ENCODE measurements at places on chromosomes 11 and 22.

DNA sequence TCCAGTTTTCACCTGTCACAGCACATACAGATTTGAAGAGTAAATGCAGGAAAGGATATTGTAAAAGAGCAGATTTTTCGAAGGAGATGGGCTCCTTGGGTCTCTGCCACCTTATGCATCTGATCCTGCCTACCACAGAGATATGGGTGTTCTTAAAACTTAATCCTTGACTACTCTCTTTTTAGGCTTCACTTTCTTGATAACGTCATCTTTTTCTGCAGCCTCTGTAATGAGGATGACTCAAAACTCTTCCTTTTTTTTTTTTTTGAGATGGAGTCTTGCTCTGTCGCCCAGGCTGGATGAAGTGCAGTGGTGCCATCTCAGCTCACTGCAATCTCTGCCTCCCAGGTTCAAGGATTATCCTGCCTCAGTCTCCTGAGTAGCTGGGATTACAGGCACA, 7.8 kb downstream of the PRR14L start:
- no peak for DNase-seq

DNA sequence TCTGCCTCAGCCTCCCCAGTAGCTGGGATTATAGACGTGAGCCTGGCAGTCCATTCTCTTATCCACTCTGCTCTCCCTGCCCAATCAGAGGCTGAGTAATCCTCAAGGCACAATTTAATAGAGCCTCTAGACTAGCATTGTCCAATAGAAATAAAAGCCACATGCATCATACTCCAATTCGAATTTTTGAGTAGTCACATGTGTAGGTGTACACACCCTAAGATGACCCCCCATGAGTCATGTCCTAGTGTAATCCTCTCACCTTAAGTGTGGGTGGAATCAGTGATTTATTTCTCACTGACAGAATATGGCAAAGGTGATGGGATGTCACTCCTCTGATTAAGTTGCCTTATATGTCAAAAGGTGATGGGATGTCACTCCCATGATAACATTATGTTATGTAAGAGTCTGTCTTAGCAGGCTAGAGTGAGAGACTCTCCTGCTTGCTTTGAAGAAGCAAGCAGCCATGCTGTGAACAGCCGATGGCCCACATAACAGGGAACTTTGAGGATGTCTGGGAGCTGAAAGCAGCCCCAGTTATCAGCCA, 61.3 kb downstream of the MN1 start:
- DNase-seq: no peak

GRCh38 chr11:67373648-67374570, 511 bp upstream of the CLCF1 start:
- peak; percentile 79 for DNase-seq

DNA sequence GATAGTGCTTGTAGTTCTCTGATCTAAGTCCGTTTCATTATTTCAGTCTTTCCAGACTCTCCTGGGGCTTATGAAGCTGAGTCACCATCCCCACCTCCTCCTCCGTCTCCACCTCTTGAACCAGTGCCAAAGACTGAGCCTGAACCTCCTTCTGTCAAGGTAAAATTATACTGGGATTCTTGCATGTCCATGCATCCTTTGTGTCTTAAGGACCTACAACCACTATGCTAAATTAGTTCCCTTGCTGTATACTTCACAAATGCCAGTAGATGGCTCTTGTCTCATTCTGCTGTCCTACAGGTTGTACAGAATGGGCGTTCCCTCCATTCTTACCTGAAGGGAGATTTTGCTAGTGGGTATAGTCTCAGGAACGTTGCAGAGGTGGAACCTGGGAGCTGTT, 42.2 kb downstream of the POLD3 start:
- DNase-seq: no peak

DNA sequence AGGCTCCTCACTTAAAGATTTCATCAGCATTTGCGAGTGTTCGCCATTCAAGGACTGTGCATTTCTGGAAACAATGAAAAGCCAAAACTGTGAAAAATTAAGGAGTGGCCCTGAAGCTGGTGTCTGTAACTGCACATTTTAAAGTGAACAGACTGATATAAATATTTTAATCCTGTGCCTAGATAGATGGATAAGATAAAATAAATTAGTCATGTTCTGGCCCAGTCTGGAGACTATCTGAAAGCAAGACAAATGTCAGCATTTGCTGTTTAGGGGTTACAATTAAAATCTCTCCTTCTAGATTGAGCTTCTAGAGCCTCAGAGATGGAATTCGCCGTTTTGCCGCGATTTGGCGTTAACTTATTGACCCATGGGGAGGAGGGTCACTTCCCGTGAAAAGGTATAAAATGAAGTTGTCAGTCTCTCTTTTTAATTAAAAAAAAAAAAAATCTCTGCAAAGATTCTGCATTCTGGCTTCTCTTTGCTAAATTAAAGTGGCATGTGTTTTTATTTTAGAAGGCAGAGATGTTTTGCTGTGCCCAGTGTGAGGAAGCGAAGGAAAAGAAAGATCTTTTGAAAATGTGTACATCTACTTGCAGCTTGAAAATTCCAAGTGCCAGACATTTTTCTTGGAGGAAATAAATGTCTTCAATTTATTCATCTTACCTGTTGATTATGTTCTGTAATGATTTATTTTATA, 79.7 kb upstream of the WNT7B start:
- DNase-seq: no peak

- no peak for DNase-seq
Observed at GRCh38 chr22:48849219-48849912, 978.3 kb downstream of the BRD1 start.

DNA sequence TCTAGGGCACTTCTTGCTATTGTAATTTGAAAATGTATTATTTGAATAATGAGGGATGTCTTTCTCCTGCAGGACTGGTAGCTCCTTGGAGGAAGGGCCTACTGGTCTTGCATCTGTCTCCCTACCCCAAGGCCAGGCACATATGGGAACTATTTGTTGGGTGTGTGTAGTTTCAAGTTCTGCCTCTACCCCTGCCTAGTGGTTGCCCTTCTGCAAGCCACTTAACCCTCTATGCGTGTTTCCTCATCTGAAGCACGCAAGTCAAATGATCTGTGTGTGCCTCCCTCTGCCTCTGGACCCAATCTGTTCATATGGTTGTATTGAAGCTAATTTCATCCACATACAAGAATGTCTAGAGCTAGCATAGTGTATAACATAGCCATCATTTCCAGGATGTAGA, 67.0 kb downstream of the WNT11 start:
- DNase-seq: no peak

DNA sequence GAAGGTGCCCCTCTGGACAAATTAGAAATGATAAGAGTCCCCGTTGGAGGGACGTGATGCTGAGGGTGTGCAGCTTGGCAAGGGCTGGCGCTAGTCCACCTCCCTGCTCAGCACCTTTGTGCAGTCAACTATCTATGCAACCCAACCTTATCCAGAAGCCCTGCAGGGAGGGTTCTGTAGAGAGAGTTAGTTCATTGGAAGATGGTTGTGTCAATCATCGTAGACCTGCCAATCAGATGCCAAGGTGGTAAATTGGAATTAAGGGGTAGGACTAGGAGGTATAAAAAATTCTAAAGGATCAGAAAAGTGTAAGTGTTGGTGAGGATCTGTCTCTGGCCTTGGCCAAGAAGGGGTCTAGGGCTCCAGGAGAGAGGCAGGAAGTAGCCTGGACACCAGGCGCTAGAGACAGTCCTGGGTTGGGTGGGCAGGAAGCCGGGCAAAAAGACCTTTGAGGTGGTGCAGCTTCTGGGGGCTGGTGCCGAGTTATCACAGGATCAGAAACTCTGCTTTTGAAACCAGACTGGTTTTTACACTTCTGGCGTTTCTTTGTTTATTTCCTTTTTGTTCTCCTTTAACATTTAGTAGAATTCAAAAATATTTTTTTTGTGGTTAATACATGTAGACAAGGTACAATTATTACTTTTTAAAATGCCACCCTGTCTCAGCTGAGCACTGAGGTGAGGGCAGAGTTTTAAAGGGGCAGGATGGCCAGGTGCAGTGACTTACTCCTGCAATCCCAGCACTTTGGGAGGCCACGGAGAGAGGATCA, 1.6 kb downstream of the C1QTNF6 start:
- no peak for DNase-seq

GRCh38 chr11:61404103-61404502, 11.7 kb downstream of the TMEM216 start:
- DNase-seq: no peak

DNA sequence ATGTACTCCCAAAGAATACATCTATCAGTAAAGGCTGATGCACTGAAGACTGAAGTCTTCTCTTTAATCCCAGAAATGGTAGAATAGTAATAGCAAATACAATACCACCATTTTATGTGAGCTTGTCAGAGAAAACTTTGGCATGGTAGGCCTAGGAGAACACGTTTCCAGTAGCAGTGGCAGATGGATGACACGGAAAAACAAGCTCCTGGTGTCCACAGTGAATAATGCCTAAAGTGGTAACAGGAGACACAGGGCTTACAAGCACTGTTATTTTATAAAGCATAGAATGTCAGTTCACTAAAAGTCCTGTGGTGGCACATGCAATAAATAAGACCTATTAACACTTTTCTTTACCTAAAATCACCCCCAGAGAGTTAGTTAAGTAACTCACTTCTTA, 277.6 kb downstream of the TTC28 start:
- DNase-seq: no peak

DNA sequence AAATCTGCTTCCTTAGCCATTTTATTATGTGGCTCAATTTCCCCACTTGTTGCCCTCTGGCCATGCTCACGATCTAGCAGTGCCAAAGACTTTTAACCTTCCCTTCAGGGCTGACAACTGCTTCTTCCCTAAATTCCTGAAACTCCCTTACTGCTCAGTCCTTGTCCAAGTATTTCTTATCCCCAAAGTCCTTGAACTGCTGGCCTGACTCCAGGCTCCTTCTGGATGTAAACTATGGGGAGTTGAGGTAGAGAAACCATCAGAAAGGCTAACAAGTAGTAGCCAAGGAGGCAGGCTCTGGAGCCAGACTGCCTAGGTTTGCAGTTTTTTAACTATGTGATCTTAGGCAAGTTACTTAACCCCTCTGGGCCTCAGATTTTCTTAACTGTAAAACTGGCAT, 258.7 kb upstream of the CCDC90B start:
- DNase-seq: no peak

GRCh38 chr11:62001450-62002191, 34.2 kb upstream of the FTH1 start:
- DNase-seq: no peak

DNA sequence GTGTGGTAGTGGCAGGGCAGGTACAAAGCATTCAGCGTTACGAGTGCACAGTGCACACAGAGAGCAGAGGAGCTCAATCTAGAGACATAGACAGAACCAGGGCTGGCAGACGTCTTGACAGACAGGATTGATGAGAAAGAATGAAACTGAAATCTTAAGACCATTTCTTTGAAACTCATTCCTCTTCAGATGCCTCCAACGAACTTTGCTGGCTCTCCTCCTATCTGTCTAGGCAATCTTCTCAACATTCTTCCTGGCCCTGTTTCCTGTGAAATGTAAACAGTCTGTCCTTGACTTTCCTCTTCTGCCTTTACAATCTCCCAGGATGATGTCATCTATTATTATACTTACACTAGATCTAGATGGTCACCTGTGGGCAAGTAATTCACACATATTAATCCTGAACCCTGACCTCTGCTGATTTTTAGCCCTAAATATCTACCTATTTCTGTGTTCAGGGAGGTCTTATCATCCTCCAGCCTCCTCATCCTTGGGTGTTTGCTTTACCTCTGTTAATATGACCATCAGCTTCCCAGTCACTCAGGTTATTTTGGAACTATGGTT, 119.5 kb downstream of the ENTHD1 start:
- peak; percentile 12 for DNase-seq

GRCh38 chr11:16818284-16818683, 79.8 kb downstream of the C11orf58 start:
- DNase-seq: no peak

DNA sequence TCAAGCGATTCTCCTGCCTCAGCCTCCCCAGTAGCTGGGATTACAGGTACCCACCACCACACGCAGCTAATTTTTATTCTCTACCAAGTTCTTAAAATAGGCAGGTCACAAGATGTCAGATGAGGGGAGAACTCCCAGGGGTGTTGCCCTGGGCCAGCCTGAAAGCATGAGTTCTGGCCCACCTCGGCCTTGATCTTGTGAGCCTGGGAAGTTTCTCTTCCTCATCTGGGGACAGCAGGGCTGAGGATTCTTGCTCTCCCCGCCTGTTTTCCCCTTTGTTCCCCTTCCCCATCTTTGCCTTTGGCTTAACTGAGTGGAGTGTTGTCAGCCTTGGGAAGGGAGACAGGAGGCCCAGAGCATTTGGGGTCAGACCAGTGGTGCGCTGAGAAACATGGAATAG, 3.5 kb downstream of the PDXP start:
- no peak for DNase-seq

- no peak for DNase-seq
Observed at GRCh38 chr11:125226706-125227105, 62.2 kb downstream of the PKNOX2 start.

DNA sequence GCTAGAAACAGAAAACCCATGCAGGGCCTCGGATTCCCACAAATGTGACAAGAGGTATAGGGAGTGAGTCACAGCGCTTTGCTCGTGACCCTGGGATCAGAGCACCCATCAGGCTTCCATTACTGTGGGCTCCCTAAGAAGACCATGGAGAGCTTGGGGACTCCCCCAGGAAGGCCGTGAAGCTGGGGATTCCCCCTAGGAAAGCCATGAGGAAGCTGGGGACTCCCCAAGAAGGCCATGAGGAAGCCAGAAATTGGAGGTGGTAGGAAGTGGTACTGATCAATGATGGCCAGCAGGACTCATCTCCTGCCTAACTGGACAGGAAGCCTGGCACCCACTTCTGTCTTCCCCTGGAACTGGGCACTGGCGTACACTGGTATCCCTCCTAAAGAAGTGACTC, 10.1 kb upstream of the DCPS start:
- no peak for DNase-seq

GRCh38 chr11:7690648-7691047, 15.6 kb downstream of the OVCH2 start:
- DNase-seq: no peak

- no peak for DNase-seq
Observed at GRCh38 chr11:10002221-10002620, 291.8 kb downstream of the SBF2 start.

GRCh38 chr22:46185283-46185682, 35.0 kb downstream of the PPARA start:
- DNase-seq: no peak

GRCh38 chr11:86792150-86792549, 8.2 kb upstream of the PRSS23 start:
- no peak for DNase-seq

DNA sequence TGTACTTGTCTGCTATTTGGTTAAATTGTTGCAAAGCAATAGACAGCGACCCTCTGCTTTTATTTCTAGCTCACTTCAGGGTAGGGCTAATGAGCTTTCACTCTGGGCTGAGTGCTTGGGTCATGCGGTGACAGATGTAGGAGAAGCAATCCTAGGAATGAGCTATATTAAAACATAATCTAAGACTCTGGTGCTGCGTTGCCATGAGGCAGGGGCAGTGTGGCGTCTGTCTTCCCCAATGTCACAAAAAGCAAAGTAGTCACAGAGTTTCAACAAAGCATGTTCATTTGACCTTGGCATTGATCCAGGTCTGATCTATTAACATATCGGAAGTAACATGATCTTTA, 55.5 kb upstream of the GRAMD1B start:
- DNase-seq: no peak

Data from stimulated activated CD8-positive, alpha-beta memory T cell treated with anti-CD3 and anti-CD28 coated beads, Interleukin-7, amount 100 ng/mL, for 4 hours (primary cell).